ENCODE measurements at places on chromosomes 4 and X. TPM values are rescaled to one million over a fixed set of nuclear protein-coding genes. Genes with fewer than 3 reads are reported as not detected.

GRCh38 chrX:39029221-39029620, 228.0 kb downstream of the MID1IP1 start:
- H3K4me3 ChIP-seq: no peak overlapping the region
- H3K27me3 ChIP-seq: peaks cover 4% of the 10 kb centered on the region
- H3K36me3 ChIP-seq: no peaks in the 10 kb centered on the region
- no peak for DNase-seq
- H3K27ac ChIP-seq: no peak overlapping the region

DNA sequence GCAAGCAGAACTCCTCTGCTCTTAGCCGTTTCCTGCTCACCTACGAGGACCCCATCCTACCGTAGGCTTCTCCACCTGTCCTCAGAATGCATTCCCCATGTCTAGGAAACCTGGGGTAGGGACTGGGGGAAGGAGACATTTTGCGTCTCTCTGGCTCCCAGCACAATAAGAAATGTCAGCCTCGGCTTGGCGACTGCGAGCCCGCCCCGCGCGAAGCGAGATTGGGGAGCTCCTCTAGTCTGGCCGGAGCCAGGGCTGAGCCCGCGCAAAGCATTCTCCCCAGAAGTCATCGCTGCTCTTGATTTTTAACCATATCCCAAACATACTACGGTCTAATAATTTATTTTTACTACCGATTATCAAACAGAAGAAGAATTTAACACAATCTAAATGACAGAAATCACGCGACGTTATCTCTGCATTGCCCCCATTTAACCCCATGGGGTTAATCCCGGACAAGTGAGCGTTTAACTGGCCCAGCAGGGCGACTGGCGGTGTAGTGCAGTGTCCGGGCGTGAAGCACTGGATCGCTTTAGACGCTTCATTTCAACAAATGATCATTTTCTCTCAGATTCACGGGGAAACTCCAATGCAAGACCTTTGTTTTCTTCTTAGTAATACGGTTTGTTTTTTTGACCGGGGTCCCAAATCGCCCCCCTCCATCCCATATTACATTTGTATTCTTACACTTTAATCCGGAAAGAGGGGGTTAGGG, 8.0 kb upstream of the PITX2 start:
- DNase-seq: peak; percentile 21
- peaks cover 11% of the 10 kb centered on the region for H3K27me3 ChIP-seq
- peaks cover 15% of the 10 kb centered on the region for H3K4me1 ChIP-seq
- H3K36me3 ChIP-seq: no peaks in the 10 kb centered on the region
- H3K27ac ChIP-seq: no peak overlapping the region

Gene TRIM61
- total RNA-seq: 1.8 TPM

DNA sequence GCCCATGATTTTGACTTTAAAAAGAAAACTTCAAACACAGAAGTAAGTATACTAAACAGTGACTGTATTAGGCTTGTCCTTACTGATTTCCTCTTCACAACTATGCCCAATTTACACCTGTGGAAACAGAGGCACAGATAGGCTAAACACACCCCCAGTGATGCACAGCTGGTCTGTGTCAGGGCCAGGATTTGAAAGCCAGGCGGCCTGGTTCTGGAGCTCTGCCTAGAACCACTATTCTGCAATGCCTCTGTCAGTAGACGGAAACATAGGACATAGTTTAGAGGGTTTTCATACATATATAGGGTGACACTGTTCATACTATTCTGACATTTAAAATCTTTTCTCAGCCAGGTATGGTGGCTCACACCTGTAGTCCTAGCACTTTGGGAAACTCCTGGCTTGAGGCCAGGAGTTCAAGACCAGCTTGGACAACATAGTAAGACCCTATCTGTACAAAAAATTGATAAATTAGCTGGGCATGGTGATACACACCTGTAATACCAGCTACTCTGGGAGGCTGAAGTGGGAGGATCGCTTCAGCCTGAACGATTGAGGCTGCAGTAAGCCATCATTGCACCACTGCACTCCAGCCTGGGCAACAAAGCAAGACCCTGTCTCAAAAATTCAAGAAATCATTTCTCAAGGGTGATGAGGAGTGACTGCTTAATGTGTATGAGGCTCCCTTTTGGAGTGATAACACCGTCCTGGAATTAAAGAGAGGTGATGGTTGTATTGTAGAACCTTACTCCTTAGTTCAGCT, 23.0 kb upstream of the CBR4 start:
- DNase-seq: peak; percentile 45
- H3K4me1 ChIP-seq: no peaks in the 10 kb centered on the region
- no peak overlapping the region for H3K27ac ChIP-seq
- no peaks in the 10 kb centered on the region for H3K27me3 ChIP-seq
- H3K36me3 ChIP-seq: no peaks in the 10 kb centered on the region
- no peak overlapping the region for H3K4me3 ChIP-seq

DNA sequence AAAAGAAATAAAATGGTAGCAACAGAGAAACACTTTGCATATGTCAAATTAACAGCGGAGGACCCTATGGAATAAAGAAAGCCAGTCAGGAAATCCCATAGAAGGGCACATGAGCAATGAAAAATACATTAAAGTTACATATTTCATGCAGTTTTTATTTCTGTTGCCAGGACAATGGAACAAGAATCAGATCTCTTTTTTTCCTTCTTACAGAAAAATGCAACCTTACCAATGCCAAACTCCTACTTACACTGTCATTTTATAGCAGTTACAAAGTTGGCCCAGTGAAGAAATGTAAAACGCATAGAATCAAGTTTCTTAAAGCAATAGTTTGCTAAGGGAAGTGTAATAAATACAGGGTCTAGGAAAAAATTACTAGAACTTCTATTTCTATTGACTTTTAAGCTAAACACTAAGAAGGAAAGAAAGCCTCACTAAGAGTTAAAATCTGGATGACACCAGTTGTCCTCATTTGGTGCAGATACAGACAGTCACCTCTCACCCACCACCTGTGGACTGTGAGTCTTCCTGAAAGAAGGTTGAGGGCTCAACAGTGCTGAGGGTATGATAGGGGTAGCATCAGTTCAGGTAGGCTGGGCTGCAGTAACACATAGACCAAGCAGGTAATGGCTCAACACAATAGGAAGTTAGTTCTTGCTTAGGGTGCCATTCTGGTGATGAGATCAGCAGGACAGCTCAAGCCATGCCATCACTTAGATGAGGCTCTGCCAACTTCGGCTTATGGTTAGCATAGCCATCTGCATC, 224.6 kb downstream of the ANAPC10 start:
- H3K4me1 ChIP-seq: peaks cover 9% of the 10 kb centered on the region
- H3K27me3 ChIP-seq: no peaks in the 10 kb centered on the region
- DNase-seq: no peak
- H3K36me3 ChIP-seq: no peaks in the 10 kb centered on the region
- H3K4me3 ChIP-seq: no peak overlapping the region

Gene TRPC3
- 6.3 TPM for total RNA-seq

Gene ALPK1
- total RNA-seq: 26.3 TPM

- H3K27ac ChIP-seq: no peak overlapping the region
- no peaks in the 10 kb centered on the region for H3K4me1 ChIP-seq
- no peak overlapping the region for H3K4me3 ChIP-seq
- H3K27me3 ChIP-seq: peaks cover 14% of the 10 kb centered on the region
These were observed 5.6 kb downstream of the SORCS2 start for GRCh38 chr4:7197910-7198309.

DNA sequence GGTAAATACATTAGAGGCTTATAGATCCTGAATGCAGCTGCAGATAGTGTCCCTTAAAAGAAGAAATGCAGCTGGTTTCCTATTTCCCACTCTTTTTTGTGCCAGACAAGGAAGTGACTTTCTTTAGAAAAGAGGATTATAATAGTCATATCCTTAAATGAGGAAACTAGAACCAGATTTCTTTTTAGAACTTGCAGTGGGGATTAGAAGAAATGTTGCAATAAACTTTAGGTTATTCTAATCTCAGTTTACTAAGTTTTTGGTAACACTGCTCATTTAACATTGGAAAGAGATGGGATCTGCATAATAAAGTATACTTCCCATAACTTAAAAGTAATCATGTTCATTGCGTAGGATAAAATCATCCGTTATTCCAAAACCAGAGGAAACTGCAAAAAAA, 101.9 kb downstream of the SLIT2 start:
- H3K36me3 ChIP-seq: no peaks in the 10 kb centered on the region
- no peaks in the 10 kb centered on the region for H3K4me1 ChIP-seq
- no peak for DNase-seq

GRCh38 chrX:74534569-74535038, 79.8 kb downstream of the RLIM start:
- DNase-seq: no peak
- no peak overlapping the region for H3K27ac ChIP-seq
- no peak overlapping the region for H3K4me3 ChIP-seq
- H3K4me1 ChIP-seq: no peaks in the 10 kb centered on the region
- H3K27me3 ChIP-seq: no peaks in the 10 kb centered on the region

- no peak for DNase-seq
- peaks cover 4% of the 10 kb centered on the region for H3K4me1 ChIP-seq
- no peak overlapping the region for H3K4me3 ChIP-seq
- H3K27me3 ChIP-seq: no peaks in the 10 kb centered on the region
- H3K36me3 ChIP-seq: no peaks in the 10 kb centered on the region
These were observed 92.9 kb upstream of the GPRIN3 start for GRCh38 chr4:89400287-89401035.

Gene DKC1
- 34.1 TPM for total RNA-seq

Gene F11
- total RNA-seq: 10.2 TPM

Gene GRPR
- total RNA-seq: 0.20 TPM

DNA sequence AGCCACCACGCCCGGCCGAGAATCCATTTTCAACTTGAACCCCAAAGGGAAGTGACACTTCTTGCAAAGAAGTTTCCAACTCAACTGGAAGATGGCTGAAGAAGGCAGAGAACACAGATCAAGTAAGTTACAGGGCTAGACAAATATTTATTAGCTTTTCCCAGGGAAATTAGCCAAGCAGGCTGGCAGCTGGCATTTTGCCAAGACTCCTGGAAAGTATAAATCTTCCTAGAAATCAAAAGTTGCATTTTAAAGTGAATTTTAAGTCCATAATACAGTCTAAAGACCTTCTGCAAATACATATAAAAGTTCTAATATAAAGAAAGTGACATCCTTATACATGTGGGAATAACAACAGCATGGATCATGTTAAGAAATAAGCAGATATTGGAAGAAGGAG, 3.4 kb upstream of the MRPL1 start:
- no peaks in the 10 kb centered on the region for H3K27me3 ChIP-seq
- no peak overlapping the region for H3K4me3 ChIP-seq

DNA sequence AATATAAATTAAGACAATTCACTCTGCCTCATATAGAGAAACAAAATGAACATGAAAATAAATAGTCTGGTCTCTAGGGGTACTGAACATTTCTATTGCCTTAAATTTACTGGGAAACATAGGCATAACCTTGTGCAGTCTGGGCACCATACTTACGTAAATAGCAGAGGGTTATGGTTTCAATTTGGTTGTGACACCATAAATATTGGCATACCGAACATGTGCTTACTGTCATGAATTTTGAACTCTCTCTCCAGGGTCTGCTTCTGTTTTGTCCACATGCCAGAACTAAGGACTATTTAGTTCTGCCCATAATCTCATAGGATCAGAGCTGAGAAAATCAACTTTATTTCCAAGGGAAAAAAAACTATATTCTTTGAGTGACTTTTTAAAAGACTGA, 17.6 kb downstream of the PDGFC start:
- no peak overlapping the region for H3K4me3 ChIP-seq
- no peak overlapping the region for H3K27ac ChIP-seq
- H3K36me3 ChIP-seq: no peaks in the 10 kb centered on the region
- no peaks in the 10 kb centered on the region for H3K27me3 ChIP-seq
- peaks cover 4% of the 10 kb centered on the region for H3K4me1 ChIP-seq
- DNase-seq: no peak

Data from lung (tissue), 17 donors.